ENCODE measurements at places on chromosomes 4 and X.

- DNase-seq, result no peak
Observed at GRCh38 chr4:149322203-149322602, 493.4 kb downstream of the IQCM start.

DNA sequence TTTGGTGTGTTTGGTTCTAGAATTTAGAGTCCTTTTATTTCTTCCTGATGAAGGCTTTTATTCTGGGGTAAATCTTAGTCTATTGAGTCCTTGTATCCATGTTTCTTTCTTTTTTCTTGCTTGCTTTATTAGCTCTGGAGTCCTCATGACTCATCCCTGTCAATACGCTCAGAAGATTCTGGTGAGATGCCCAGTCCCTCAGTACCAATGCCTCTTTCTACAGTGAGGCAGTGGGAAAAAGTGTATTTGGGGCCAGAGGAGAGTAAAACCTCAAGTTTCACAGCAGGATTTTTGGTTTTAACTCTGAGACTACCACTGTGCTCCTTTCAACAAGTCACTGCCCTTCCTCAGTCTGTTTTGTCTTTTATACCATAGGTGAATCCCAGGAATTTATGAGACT lies 368.0 kb downstream of the GBA3 start:
- no peak for DNase-seq

DNA sequence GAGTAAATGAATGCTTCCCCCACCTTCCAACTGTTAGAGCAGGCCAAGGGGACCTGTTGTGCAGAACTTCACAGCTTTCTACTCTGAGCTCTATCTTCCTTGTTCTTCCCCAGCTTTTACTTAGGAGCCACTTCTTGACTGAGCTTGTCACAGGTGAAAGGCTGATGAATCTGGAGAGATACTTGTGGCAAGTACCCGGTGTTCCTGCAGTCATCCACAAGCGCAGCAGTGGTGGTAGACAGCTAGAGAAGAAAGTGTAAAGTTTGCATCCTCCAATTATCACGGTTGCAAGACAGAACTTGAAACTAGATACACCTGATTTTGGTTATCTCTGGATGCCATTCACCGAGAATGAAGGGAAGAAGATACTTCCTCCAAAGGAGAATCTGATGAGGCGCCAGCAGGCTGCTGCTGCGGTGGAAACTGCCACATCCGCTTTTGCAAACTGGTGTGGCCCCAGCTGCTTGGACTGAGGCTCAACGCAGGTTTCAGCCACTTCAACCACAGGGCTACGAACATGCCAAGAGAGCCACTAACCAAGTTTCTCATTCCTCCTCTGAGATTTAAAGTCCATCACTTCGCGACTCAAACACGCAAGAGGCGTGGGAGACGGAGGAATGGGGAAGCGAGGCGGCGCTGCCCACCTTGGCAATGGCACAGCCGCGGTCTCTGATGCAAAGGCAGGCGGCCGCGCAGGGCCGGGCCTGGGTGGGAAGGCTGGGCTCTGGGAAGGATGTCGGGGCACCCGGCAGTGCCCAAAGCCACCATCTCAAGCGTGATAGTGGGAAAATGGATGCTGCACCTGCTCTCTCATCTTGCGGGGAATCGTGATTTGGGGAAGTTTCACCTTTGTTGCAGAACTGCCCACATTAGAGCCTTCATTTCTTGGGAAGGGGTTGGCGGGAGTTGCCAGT lies 1.3 kb upstream of the FHIP1A start:
- no peak for DNase-seq

- DNase-seq, result no peak
Observed at GRCh38 chr4:57344296-57344695, 234.1 kb upstream of the IGFBP7 start.

- no peak for DNase-seq
Observed at GRCh38 chrX:8704184-8704583, 27.8 kb downstream of the ANOS1 start.

DNA sequence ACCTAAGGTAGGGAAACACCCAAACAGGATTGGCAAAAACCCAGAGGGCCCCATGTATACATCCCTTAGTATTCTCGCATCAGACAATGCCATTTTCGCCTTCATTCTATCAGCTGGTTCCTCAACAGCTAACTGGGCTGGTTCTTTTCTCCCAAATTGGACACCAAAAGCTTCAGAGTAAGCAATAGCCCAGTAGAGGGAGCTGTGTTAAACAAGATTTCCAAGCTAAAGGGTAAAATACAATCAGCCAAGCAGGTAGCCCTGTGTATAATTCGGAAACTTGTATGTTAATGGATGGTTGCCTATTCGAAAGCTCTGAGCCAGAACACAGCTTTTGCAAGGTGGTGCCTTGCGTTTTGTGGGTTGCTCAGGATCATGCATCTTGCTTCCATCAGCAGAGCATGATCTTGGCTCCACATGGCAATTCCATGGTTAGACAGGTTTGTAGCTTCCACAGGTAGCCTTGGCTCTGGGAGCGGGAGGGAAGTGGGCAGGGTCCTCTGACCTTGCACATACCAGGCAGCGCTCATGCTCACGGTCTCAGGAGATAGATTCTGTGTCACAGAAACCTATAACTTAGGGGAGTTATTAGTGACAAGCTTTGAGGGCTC lies 115.2 kb upstream of the LNX1 start:
- no peak for DNase-seq

DNA sequence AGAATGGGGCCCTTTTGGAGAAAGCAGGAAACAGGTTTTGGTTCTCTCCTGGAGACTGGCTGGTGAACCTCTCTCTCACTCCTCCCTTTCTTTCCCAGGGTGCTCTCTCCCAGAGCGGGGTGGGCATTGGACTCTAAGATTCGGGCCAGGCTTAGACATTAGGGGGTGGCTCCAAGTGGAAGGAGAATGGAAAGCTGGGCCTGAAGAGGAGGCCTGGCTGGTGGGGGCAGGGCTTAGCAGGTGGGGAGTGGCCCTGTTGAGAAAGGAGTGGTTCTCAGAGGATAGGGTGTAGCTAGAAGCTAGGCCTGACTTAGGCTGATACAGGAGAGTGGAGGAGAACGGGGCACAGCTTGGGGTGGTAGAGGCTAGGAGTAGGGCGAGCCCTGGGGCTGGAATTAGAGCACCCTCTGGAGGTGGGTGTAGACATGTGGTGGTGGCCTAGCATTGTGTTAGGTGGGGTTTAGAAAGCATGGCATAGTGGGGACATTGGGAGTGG lies 5.7 kb downstream of the PLP2 start:
- DNase-seq, result no peak

DNA sequence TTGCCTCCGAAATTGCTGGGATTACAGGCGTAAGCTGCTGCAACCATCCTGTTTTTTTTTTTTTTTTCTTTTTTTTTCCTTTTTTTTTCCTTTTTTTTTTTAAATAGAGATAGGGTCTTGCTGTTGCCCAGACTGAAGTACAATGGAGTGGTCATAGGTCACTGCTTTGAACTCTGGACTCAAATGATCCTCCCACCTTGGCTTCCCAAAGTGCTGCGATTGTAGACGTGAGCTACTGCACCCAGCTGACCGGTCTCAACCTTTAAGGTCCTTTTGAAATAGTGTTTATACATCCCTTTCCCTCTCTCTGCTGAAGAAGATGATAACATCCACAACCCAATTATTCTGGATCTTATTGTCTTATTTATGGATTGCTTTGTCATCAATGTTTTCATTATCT lies 548.7 kb downstream of the GBA3 start:
- DNase-seq, result no peak

- no peak for DNase-seq
Observed at GRCh38 chr4:120725639-120726580, 196.6 kb downstream of the PRDM5 start.

DNA sequence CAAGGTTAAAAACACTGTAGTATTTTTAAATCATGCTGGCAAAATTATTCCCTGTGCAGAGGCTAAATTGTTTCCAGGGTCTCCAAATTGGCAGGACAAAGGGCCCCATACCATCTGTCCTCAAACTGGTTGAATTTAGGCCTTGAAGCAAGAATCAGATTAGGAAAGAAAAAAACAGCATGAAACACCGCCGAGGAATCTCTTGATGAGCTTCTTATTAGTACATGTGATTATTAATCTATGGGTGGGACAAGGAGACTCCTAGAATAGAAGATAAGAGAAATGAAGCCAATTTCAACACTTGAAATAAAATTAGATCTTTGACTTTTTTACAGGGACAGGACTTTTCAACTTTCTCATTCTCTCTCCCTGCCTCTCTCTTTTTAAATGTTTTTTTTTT lies 7.1 kb upstream of the CLNK start:
- DNase-seq, result no peak

DNA sequence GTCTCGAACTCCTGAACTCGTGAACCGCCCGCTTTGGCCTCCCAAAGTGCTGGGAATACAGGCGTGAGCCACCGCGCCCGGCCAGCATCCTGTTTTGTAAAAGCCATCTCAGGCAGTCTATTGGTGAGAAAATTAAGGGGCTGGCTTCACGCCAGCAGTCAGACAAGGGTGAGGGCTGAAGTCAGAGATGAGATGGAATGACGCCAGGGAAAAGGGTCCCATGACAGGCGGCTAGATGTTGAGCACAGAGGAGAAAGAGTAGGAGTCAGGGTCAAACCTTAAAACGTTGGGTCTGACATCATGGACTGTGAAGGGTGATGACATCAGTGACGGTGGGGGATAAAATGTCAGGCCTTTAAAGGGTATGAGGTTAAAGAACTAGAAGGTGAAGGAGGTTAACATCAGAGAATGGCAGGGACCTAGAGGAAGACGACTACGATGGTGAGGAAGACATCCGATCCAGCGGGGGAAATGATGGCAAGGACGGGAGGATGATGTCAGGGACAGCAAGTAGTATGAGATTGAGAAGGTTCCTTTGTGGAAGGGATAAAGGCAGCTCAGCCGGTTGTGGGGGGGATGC lies 504 bp upstream of the RBM3 start:
- DNase-seq, result no peak

DNA sequence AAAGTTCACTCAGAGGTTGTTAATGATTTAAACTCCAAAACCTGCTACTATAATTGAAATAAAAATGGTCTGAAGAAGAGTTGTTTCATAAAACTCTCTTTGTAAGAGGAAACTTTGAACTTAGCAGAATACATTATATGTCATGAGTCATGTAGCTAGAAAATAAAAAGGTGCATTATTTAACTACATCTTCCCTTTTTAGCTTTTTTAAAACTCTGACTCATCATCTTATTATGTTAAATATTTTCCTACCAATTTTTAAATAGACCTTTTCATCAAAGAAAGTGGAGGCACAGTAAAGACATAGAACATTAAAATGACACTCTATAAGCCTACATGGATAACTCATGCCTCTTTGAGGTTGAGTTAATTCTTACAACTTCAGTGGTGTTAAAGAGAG lies 1.2 kb upstream of the ZNF827 start:
- DNase-seq, result no peak

Measured in activated T-cell treated with anti-CD3 and anti-CD28 coated beads for 24 hours (primary cell).